ENCODE measurements at places on chromosomes 3 and 15.
A peak's percentile ranks its signal among the peaks of the same experiment; 100 is the strongest.

DNA sequence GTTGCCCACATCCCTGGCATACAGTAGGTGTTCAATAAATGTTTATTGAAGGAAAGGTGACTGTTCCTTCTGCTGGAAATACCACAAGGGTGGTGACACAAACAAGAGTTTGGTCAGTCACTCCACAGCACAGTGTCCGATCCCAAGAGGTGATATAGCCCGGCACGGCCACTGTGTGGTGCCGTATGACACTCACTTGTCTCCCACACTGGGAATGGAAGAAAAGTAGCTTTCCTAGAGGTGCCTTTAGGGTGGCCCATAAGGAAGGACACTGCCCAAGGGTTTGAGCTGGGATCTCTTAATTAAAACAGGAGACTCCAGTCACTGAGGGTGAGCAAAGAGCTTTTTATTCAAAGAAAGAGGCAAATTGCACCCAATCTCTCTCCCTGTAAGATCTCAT lies 40.5 kb downstream of the TGM4 start:
- DNase-seq = no peak

- DNase-seq = no peak
Measured at GRCh38 chr3:111581403-111582119, 13.6 kb downstream of the ZBED2 start.

DNA sequence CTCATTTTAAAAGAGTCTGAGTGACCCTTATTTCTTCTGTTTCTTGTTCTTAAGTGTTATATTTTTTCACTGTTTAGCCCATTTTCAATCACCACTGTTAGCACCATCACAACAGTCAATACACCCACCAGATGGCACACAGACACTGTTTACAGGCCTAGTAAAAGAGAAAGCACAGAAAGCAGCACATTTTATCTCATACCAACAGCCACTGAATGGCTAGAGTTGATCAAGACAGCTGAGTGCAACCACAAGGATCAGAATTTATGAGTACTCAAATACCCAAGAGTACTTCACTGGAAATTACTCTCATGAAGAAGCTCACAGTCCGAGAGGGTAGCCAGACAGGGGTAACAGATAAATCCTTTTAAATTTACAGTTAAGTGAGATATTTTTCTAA lies 127.0 kb downstream of the TFDP2 start:
- DNase-seq = no peak

GRCh38 chr3:12906141-12906915 lies 65.0 kb upstream of the RPL32 start:
- no peak for DNase-seq

DNA sequence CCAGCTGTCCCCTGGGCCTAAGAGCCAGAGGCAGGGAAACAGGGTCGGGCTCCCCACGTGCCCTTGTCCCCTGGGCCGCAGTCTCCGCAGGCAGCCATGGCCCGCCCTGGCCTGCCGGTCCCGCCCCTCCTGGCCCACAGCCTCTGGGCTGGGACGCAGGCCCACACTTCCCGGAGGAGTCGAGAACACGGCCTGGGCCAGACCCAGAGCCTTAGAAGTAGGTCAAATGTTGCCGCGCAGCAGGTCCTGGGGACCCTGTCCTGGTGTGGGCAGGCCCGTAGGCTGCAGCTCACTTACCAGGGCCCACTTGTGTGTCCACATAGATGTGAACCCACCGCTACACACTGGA lies 4.3 kb upstream of the MYL3 start:
- peak; percentile 24 for DNase-seq

DNA sequence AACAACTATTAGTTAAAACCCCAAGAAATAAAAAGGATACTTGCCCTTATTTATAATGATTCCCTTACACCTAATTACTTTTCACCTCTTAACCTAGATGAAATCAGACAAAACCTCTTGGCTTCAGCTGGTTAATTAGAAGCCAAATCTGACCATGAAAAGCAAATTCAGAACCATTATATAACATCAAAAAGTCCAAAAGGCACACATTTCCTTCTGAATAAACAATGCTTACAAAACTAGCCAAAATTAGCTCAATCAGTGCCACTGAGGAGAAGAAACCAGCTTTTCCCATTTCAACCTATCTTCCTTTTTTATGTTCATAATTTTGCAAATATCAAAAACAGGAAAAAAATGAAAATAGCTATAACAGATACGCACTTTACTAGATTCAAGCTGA lies 3.2 kb downstream of the EHHADH start:
- DNase-seq = no peak

DNA sequence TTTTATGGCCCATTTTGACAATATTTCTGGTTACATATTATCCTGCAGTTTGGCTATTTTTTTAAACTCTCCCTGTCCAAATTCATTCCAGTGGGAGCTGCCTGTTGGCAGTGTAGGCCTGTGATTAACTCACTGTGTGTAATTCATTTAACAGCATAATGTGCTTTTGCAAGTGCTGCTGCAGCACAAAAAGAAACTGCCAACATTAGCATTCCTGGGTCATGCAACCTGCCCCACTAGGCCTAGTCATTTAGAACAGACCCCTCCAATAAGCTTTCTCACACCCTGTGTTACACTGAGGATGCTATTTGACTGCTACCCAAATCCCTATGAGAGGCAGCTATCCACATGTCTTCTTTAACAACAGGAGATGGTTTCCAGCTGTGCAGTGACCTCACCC lies 251.2 kb upstream of the UBE2E2 start:
- peak; percentile 4 for DNase-seq

DNA sequence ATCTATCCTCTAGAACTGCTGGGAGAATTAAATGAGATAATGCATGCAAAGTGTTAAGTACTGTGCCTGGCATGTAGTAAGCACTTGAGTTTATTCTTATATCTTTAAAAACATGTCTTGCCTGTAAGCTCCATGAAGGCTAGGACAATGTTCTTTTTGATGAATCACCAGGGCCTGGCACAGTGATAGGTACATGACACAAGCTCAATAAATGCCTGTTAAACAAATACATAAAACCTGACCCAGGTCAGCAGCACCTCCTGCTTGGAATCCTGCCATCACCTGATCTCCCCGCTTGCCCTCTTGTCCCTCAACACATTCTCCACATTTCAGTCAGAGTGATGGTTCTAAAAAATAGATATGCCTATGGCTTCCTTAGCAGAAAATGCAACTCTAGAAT lies 186.8 kb downstream of the CHST2 start:
- DNase-seq = no peak

- no peak for DNase-seq
Measured at GRCh38 chr15:87755226-87755625, 501.3 kb downstream of the NTRK3 start.
